ENCODE measurements at places on chromosomes 7 and 10.

GRCh38 chr10:94402843-94403379 is 570 bp downstream of the TBC1D12 start:
- no peak for DNase-seq

GRCh38 chr7:54810401-54810800 is 51.4 kb upstream of the SEC61G start:
- DNase-seq = no peak

GRCh38 chr7:22452142-22452959 is 47.6 kb downstream of the STEAP1B start:
- no peak for DNase-seq

DNA sequence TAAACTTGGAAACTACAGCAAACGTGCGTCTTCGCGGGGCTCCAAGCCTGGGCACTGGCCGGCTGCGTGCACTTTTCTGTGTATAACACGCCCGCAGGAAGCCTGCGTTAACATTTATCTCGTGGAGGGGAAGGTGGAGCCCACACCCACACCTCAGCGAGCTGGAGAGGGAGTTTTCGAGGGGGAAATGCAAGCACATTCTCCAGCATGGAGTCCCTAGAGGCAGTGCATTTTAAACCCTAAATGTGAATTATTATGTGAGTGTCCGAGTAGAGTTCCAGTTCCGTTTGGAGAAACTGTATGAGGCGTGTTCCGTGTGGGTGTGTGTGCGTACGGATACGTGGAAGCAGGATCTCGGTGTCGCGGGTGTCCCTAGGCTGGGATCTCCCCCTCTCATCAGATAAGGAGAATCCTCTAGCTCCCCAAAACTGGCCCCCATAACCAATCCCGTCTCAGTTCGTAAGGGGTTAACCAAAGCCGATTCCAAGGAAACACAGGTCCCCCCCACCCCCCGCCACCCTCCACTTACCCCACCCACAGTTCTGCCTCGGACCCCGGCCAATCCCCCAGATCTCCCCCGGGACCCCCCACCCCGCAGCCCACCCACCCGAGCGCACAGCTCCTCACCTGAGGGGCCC is 403 bp downstream of the CDK6 start:
- DNase-seq = no peak

DNA sequence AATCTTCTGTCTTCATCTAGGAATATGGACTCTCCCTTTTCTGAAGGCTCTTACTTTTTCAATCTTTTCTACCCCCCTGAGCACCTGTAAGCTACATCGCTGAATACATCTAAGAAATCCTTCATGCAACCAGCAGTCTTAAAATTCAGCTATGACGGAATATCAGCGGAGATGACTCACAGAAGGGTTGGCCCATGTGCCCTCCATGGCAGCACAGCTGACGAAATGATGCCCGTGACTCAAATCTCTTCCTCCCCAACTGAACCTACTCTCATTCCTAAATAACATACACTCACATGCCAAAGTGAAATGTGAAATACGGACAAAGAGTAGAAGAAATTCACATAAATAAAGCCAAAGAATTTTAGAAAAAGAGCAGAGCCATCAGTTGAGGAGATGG is 30.3 kb upstream of the NCAPG2 start:
- no peak for DNase-seq

DNA sequence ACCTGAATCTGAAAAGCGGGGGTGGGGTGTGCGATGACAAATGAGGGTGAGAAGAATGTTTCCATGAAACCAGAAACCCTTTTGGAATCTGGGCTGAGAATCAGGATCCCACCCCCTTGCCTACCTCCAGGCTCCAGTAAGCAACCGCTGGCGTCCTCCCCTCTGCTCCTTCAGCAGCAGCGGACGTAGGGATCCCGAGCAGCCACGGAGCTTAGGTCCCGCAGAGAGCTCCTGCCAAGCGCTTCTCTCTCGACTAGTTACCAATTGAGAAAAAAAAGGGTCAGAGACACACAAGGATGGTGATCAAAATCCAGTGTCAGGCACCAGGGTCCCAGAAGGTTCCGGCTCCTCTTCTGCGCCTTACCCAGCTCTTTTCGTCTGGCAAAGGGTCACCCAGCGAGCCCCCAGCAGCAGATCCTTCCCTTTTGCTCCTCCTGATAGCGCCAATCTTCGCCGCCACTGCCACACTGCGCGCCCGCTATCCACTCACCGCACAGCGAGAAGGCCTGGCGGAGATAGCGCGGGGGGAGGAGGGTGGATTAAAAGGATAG is 733.5 kb downstream of the ZWINT start:
- no peak for DNase-seq

DNA sequence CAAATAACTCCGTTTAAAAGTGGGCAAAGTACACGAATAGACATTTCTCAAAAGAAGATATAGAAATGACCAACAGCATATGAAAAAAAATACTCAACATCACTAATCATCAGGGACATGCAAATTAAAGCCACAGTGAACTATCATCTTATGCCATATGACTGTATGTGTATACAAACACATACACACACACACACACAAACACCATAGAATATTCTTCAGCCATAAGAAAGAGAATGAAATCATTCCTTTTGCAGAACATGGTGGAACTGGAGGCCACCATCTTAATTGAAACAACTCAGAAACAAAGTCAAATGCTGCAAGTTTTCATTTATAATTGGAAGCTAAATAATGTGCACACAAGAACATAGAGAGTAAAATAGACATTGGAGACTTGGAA is 1019.4 kb downstream of the KCNMA1 start:
- no peak for DNase-seq

GRCh38 chr10:131537281-131537680 is 225.8 kb upstream of the TCERG1L start:
- DNase-seq = no peak

- no peak for DNase-seq
Observed at GRCh38 chr10:34854147-34854601, 39.1 kb upstream of the PARD3 start.

- DNase-seq = no peak
Observed at GRCh38 chr7:155953781-155954549, 141.7 kb upstream of the SHH start.

GRCh38 chr10:26675873-26676257 is 21.6 kb upstream of the PDSS1 start:
- no peak for DNase-seq

- no peak for DNase-seq
Observed at GRCh38 chr10:4043897-4044665, 259.1 kb upstream of the KLF6 start.

- DNase-seq = no peak
Observed at GRCh38 chr10:77565590-77566023, 72.0 kb downstream of the KCNMA1 start.
